Stimulated activated naive B cell treated with anti-CD40 and anti-IgM and Interleukin-4, amounts not matched to agents 10 μg/mL and 1 μg/mL and 100 μg/mL, for 72 hours (primary cell): ENCODE measurements at places on chromosomes 3 and 15.

GRCh38 chr15:27587810-27588209 is 511.3 kb downstream of the OCA2 start:
- no peak for DNase-seq

DNA sequence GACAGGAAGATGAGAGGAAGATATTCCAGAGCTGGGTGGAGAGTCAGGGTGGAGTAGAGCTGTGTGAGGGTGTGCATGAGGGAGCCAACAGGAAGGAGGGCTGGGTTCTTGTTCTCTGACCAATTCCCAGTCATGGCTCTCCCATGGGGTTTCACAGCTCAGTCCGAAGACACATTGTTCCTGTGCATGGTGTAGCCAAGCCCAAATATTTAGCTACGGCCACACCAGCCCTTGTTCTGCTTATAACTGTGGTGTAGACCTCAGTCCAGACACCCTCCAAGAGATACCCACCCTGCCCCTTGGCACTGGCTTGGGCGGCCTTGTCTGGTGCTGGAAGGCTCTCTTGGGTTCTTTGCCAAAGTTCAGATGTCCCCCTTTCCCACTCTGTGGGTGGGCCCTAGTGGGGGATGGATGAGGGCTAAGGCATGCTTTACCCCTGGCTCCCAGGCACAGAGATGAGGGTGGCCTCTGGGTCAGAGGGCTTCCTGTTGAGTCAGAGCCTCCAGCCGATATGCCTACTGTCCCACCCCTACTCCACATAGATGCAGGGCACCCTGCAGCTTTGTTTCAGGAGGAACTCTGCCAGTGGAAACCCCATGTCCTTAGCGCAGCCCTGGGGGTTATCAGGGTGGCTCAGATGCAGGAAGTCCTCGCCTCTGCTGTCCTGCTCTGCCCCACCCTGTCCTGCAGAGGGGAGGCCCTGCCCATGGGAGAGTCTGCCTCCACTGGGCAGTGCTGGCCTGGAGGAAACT is 271.2 kb upstream of the CTDSPL start:
- DNase-seq = no peak

GRCh38 chr3:20503394-20504082 is 317.5 kb upstream of the SGO1 start:
- no peak for DNase-seq

GRCh38 chr3:107956991-107957900 is 133.6 kb downstream of the CD47 start:
- DNase-seq = no peak

DNA sequence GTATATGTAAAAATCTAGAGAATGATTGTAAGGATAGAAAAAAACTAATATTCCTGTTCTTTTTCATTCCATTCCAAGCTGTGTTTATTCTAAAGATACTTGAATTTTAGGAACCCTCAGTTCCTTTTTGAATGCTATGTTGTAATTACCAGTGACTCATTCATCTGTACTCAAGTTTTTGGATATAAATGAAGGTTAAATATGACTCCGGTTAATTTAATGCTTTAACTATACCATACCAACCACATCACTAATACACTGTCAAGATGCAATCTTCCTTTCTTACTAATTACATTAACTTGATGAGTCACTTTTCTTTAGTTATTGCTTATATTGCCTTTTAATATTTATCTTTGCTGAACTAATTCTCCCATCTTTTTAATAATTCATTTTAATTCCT is 68.8 kb upstream of the ZNF148 start:
- DNase-seq = no peak

DNA sequence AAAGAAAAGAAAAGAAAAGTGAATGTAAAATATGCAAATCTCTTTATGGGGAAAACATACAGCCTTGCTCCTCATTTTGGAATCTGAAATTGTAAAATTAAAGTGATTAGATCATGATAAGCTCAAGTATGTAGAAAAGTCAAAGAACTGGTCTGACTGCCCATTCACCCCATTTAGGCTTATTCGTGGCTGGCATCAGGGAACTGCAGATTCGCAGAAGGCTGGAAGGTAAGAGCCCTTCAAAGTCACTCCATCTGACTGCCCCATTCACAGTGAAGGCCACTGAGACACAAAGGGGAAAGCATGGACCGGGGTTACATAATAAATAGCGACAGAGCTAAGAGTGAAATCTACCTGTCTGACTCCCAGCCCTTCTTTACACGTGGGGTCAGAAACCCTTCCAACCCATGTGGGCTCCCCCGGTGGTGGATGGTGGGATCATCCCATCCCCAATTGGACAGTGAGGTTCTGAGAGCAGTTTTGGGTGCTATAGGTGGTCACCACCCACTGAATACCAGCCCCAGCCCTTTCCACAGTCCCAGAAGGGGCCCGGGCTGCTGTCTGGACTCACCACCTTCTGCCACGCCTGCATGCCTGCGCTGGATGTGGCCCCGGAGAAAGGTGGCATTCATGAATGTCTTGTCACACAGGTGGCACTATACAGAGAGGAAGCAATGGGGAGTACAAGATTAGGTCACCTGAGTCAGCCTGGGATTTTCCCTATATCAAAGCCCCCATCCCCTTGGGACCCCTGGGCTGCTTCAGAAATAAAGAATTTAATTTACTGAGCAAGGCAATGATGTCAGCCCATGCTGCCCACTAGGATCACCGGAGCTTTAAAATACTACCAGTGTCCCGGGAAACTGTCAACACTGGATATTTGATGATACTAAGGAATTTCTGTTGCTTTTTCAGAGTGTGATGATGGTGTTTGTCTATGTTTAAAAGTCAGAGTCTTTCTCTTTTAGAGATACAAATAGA is 17.9 kb downstream of the DZIP1L start:
- no peak for DNase-seq

- no peak for DNase-seq
Observed at GRCh38 chr3:50157827-50158529, 2.9 kb downstream of the SEMA3F start.

- no peak for DNase-seq
Observed at GRCh38 chr3:174951034-174951433, 91.9 kb downstream of the NAALADL2 start.

- DNase-seq = no peak
Observed at GRCh38 chr15:48754011-48754410, 56.9 kb downstream of the CEP152 start.

DNA sequence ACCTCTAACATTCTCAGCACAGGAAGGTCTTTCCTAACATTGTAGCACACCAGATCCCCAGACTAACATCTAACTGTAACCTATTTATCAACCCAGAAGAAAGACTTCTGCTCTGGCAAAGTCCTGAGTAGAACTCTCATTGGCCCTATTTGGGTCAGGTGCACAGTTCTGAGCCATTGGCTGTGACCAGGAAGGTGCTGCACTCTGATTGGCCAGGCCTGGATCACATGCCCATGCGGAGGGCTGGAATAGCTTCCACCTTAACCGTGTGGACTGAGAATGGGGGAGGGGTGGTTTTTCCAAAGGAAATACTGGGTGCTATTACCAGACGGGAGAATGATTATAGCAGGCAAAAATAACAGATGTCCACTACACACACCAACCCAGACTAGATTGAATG is 11.5 kb downstream of the FEZF2 start:
- DNase-seq = no peak

DNA sequence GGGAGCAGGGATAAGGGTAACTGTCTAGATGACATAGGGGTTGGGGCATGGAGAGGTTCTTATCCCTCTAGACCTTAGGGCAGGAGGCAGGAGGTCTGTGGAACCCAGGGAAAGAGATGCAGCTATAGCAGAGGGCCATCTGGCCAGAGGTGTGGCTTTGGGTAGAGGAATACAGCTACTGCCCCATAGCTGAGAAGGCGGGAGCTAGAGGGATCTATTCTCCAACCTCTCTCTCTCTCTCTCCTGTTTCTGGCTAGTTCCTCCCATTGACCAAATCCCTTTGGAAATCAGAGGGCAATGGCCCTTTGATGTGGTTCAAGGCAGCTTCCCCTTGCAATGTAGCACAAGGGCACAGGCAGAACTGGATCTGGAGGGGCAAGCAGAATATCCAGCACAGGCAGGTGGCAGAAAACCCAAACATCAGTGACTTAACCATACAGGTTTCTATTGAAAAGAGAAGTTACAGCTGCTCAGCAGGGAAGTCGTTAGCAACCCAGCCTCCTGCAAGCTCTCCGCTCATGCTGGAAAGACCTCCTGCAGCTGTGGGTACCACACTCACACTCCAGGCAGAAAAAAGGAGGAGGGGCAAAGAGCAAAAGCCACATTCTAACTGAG is 22.3 kb upstream of the LMOD3 start:
- no peak for DNase-seq

DNA sequence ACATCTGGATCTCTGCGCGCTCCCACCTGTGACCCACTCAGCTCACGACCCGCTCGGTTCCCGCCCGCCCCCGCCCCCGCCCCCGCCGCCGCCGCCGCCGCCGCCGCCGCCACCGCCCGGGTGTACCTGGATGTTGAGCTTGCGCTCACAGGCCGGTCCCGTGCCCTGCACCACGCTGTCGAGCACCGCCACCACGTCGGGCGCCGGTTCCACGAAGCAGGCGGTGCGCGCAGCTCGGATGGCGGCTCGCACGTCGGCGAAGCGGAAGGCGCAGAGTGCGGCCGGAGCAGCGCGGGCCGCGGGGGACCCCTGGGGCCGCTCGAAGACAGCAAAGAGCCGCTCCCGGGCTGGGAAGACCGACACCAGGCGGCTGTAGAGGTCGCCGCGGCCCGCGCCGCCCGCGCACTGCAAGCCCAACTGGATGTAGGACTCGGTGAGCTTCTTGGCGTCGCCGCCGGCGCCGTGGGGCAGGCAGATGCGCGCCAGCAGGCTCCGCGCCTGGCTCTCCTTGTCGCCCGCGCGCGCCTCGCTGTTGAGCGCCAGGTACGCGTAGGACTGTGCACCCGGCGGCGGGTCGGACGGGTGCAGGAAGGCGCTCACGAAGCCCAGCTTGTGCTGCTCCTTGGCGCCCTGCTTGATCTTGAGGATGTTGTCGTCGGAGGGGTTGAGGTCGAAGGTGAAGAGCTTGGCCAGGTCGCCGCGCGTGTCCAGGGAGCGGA is 1.1 kb downstream of the PLXND1 start:
- DNase-seq = peak; percentile 18

DNA sequence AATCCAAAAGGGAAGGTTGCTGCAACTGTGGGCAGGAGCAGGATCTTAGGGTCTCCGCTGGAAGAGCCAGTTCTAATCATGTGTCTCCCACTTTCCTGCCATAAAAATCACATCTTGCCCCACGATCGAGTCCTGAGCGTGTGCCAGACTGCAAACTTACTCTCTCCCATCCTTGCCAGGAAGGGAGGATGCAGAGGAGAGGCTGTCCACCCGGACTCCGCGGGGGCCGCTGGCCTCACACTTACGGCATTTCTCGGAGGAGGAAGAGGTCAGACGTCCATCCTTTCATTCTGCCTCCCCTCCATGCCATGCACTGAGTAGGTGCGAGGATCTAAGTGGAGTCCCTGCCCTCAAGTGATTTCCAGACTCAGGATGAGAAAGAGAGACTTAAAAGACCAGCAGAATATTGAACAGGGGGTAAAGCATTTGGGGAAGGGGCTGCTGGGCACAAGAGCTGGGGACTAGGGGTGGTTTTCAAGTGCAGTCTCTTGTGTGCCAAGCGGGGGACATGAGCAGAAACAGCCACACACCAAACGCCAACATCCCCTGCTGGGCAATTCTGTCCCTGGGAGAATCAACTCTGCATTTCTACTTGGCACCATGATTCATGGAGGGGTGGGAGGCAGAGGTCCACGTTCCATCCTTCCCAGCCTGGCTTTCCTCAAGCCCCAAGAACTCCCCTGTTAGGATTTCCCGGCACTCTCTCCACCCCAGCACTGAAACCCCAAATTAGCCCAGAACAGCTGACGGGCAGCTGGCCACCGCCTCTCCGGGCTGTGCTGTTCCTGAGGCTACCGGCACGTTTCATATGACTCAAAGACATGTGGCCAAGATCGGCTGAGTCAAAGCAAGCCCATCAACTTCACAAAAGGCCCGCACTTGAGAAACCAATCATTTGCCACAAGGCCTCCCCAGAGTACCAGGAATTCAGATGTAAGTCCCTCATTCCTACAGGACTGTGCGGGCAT is 11.6 kb downstream of the OXTR start:
- no peak for DNase-seq

- DNase-seq = peak; percentile 47
Observed at GRCh38 chr3:30644615-30645014, 38.2 kb downstream of the TGFBR2 start.

- no peak for DNase-seq
Observed at GRCh38 chr3:114725966-114726365, 421.1 kb downstream of the ZBTB20 start.

- DNase-seq = no peak
Observed at GRCh38 chr15:66858423-66859207, 156.6 kb downstream of the SMAD6 start.

DNA sequence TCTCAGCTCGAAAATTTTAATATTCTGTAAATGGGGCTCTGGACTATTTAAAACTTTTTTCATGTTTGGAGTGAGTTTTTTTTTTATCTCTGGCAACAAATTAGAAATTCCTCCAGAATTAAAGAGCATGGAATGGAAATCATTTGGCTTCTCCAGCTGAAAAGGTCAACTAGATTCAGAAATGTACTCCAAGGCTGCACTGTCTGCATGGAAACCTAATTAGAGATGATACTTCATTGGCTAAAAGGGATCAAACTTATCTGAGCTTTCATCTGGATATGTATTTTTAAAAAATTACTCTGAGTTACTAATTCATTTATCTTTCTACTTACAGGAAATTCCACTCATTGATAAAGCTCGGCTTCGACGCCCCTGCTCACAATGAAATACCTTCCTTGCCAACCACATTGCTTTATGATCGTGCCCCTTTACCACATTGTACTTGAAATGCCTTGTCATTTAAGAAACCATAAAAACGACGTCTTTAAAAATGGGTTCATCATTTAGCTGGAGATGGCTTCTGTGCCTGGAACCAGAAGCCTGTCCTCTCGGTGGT is 285.5 kb upstream of the ICE2 start:
- DNase-seq = no peak

DNA sequence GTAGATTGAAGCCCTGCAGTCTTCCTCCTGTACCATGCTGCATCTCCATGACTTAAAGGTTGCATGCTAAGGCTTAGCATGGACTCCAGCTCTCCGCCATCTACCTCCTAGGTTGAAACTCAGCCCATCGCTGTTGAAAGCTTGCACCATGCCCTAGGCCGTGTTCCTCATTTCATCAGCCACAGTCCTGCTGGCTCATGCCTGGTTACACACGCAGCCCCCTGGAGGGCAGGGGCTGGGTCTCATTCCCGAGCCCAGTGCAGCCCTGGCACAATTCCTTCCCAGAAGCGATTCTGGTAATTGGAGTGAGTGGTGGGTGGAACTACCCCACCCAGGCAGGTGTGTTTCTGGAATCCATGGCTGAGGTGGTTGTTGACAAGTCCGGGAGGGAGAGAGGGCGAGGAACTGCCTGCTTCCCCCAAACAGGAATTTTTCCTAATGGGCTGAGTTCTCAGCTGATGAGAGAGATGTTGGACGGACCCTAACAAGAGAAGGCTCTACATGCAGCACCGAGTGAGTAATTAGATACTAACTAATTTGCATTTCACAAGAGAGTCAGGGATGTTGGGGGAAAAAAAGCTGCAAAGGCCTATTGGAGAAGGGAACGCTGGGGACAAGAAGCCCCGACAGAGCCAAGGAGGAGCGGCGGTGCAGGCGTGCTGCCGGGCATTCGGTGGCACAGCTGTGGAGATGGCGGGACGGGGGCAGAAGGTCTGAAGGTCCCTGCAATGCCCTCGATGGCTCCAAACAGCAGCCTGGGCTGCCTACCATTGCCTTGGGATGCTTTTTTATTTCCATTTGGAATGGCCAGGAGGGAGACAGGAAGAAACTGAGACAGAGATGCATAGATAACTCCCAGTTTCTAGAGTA is 92.3 kb upstream of the TLE3 start:
- no peak for DNase-seq

- no peak for DNase-seq
Observed at GRCh38 chr3:100072326-100073048, 41.8 kb downstream of the FILIP1L start.

- DNase-seq = no peak
Observed at GRCh38 chr3:185371306-185372074, 8.6 kb downstream of the MAP3K13 start.
